Nucleus accumbens (tissue), 56 donors: ENCODE measurements at places on chromosomes 5 and 9.

DNA sequence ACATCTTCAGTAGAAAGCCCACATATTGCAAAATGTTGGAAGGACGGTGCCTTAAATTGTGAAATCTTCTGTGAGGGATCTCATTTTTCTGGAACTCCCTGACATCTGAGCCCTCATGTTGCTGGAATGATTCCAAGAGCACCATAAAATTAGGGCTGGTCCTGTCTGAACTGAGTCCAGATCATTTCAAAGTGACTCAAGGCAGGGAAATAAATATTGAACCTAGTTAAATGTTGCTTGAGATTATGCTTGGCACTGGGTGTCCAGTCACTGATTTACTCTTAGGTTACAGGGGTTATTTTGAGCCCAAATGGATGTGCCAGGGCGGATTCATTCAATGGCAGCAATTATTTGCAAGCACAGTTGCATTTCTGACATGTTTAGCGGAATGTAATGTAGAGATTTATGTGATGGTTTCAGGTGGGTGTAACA is 437.0 kb downstream of the PIK3R1 start:
- no peak for DNase-seq

GRCh38 chr5:140631831-140632365 is 1.1 kb downstream of the CD14 start:
- DNase-seq: no peak

DNA sequence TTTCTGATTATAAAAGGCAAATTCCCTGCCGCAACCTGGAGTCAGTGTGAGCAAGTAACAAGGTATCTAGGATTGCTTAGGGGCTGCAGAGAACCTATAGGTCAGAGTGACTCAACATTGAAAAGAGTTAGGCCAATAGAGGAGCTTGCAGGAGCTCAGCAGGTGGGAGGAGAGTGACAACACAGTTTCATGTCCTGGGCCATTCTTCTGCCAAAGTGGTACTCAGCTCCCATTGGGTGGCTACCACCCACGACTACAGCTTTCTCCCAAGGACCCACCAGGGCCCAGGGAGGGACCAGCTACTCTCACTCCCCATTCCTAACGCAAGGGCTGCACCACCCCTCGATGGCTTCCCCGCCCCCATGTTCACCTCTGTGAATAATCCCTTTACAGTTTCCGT is 86.7 kb upstream of the SPATA31C2 start:
- DNase-seq: no peak

DNA sequence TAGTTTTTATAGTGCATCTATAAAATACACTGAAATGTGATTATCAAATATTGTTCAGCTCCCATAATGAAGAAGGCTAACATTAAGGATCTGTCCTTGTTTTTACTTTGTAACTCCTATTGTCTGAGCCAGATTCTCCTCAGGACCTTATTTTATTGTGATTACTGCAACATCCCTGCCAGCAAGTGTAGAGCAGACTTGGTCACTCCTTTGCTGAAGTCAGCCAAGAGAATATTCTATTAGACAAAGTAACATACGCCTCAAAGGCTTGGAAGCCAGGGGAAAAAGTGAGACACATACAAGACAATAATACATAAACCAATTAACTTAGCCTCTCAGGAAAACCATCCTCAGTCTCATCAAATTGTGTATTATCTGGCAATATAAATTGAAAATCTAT is 269.6 kb downstream of the ARL15 start:
- DNase-seq: no peak

- no peak for DNase-seq
Observed at GRCh38 chr9:113416149-113416721, 5.7 kb downstream of the C9orf43 start.

- DNase-seq: no peak
Observed at GRCh38 chr5:163505049-163505367, 411 bp upstream of the MAT2B start.

- DNase-seq: no peak
Observed at GRCh38 chr5:180040287-180041214, 31.0 kb downstream of the RNF130 start.

DNA sequence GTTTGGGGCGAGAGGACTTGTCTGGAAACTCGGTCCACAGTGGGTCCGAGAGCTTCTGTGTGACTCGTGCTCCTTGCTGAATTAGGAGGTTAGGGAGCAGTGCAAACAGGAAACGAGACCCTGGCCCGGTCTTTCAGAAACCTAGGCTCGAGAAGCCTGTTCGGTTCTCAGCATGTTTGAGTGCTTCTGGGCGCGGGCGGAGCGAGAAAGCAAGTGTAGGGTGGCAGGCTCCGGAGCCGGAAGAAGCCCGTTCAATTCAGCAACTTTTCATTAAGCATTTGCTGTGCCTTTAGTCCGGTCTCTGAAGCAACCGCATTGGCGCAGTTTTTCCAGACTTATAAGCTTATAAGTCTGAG is 547 bp downstream of the CLTA start:
- peak; percentile 57 for DNase-seq

- no peak for DNase-seq
Observed at GRCh38 chr5:93076096-93076495, 504.9 kb downstream of the NR2F1-AS1 start.

DNA sequence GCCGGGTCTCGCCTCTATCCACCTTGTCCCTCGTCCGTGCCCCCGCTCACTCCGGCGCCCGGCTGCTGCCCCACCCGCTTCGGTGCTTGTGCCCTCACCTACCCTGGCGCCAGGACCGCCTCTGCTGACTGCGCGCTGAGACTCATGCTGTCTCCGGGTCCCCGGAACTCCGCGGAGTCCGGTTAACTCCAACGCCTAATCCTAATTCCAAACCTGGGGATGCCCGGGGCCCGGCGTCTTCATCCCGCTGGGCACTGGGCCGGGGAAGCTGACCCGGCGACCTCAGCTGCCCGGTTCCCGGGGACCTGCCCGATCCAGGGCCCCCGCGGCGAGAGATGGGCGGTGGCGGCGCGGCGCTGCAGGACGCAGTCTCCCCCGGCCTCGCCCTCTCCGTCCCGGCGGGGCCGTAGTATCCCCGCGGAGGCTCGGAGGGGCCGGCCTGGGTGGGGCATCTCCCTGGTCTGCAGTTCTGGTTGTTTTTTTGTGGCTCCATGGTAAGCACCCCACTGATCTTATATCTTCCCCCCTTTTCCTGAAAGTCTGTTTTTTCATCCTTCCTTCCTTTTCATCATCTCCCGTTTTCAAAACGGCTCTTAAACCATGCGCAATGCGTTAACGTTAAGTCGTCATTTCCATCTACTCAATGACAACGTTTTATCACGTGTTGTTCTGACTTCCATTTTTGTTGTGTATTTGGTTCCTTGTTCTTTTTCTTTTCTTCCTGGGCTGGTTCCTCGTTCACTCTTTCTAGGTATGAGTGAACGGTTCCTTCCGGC is 41.1 kb upstream of the PLEKHG4B start:
- no peak for DNase-seq

GRCh38 chr5:177425196-177425800 is 1.2 kb upstream of the GRK6 start:
- DNase-seq: no peak

DNA sequence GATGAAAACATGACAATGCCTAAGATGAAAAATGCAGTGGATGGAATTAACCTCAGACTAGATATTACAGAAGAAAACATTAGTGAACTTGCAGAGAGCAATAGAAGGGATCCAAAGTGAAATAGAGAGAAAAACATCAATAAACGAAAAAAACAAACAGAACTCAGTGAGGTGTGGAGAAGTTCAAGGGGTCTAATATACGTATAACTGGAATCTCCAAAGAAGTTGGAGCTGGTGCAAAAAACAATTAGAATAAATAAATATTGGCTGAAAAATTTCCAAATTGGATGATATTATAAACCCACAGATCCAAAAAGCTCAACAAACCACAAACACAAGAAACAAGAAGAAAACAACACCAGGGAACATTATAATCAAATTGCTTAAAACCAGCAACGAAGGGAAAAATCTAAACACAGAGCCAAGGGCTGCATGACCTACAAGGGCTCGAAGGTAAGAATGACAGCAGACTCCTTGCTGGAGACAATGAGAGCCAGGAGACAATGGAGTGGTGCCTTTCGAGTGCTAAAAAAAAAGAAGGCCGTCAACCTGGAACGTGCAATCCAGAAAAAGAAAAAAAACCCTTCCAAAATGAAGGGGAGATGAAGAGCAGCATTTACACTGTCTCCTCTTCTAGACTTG is 11.8 kb downstream of the FAM163B start:
- DNase-seq: no peak

- no peak for DNase-seq
Observed at GRCh38 chr9:110249603-110250002, 6.7 kb downstream of the TXN start.

GRCh38 chr5:10577371-10578292 is 13.8 kb downstream of the ANKRD33B start:
- no peak for DNase-seq
